IPS DF 6.9 (cell line): ENCODE measurements at places on chromosomes 3 and 15.

GRCh38 chr3:52688266-52688665, 2.4 kb downstream of the GNL3 start:
- no peak for DNase-seq

DNA sequence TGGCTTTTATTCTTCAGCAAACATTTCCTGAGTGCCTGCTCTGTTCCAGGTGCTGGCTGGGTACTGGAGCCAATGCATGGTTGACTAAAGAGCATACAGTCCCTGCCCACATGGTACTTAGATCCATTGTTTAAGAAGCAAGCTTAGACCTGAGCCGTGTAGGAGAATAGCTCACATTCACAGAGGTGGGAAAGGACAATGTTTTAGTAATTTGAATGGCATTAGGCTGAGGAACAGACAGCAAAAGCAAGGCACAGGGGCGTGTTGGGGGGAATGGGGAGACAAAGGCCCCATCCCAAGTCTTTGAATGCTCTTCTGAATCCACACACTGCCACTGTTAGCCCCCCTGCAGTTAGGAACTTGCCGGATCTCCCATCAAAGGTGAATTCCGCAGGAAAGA, 388.2 kb upstream of the RGMA start:
- peak; percentile 86 for DNase-seq

DNA sequence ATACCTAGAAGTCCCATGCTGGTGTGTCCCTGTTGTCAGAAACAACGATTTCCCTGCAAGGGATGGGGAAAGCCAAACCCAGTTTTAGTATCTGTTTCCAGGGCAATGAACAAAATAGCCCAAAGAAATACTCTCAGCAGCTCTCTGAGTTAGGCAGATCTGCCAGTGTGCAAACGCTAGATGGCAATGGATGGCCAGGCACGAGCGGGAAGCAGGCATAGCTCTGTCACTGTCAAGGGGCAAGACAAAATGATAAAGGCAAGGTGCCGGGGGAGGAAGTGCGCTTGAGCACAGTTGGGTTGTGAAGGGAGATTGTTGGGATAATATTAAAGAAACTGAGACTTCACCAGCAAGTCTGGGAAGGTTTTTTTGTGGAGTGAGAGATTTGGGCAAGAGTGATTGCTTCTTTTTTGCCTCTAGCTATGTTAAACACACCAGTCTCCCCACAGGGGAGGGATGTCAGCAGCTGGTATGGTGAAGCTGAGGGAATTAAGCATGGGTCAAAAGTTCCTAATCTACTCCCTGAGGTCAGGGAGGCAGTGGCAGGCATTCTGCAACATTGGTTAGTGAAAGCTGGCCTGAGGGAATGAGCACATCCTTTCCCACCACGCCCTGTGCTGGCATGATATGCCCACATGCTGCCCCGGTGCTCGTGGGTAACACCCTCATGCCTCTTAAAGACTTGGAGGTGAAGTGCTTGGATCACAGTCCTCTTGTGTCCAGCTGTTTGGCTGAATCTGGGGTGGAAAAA, 117.5 kb downstream of the PDCD6IP start:
- no peak for DNase-seq

- DNase-seq: no peak
Observed at GRCh38 chr3:11002371-11002807, 9.8 kb downstream of the SLC6A1 start.

DNA sequence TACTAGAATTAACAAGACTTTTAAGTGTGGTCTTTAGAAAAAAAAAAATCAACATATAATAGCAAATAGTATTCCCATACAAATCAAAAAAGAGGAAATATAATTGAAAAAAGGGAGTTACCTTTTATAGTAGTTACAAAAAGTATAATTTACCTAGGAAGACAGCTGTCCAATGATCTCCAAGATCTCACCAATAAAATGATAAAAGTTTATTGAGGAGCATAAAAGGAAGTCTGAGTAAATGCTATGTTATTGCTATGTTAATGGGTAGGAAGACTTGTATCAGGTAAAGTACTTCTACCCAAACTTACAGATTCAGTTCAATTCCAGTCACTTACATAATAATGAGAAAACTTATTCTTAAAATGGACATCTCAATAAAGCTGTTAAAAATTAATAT, 379.0 kb upstream of the TPM1 start:
- DNase-seq: no peak

- no peak for DNase-seq
Observed at GRCh38 chr3:149080011-149080698, 6.2 kb downstream of the HLTF start.

GRCh38 chr15:70091726-70092463, 5.8 kb downstream of the TLE3 start:
- DNase-seq: no peak

- no peak for DNase-seq
Observed at GRCh38 chr3:127822682-127823425, 539 bp upstream of the MGLL start.

- no peak for DNase-seq
Observed at GRCh38 chr3:65268426-65268825, 580.6 kb upstream of the ADAMTS9 start.

- DNase-seq: no peak
Observed at GRCh38 chr15:67224889-67225288, 29.6 kb downstream of the AAGAB start.

- DNase-seq: no peak
Observed at GRCh38 chr15:39154227-39154638, 426.6 kb upstream of the THBS1 start.

- no peak for DNase-seq
Observed at GRCh38 chr3:113125951-113126350, 85.4 kb upstream of the BOC start.
